ENCODE measurements at places on chromosomes 1 and 21.

GRCh38 chr1:228212415-228212965 lies 4.6 kb downstream of the OBSCN start:
- DNase-seq: peak; percentile 17

DNA sequence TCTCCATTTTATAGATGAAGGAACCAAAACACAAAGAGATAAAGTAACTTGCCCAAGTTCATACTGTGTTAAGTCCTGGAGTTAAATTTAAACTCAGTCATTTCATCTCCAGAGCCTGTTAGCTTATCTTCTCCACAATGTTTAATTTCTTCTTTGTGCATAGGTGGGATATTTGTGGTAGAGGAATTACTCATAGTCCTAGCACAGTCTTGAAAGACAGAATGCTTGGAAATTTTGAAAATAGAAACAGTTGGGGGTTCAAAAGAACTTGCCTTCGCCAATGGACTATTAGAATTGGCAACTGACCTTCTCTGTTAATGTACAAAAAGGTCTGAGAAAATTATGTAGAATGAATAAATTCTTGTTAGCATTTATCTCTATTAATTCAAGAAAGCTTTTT lies 832.0 kb upstream of the PRMT6 start:
- DNase-seq: no peak

DNA sequence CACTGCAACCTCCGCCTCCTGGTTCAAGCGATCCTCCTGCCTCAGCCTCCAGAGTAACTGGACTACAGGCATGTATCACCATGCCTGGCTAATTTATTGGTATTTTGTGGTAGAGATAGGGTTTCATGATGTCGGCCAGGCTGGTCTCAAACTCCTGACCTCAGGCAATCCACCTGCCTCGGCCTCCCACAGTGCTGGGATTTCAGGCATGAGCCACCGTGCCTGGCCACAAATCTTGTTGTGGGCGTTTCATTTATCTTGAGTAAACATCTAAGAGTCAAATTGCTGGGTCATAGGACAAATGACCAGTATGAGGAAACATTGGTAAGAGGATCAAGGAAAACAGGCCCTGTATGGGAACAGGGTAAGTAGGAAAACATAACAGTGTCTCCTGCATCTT lies 17.9 kb downstream of the TMEM200B start:
- no peak for DNase-seq

GRCh38 chr21:45010096-45010495 lies 64.3 kb upstream of the ADARB1 start:
- DNase-seq: no peak

DNA sequence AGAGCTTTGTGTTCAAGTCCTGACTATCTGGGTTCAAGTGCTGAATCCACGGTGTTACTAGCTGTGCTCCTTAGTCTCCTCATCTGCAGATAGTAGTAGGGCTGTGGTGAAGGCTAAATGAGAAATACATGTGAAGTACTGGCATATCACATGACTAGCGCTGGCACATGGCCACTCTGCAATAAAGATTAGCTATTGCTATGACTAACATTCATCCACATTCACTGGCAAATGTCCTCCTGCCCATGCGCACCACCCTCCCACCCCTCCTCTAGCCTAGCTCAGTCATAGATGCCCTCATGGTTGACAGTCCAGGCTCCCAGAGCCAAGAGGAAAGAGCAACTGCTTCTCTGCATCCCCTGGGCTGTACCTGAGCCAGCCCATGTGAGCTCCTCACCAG lies 8.5 kb upstream of the COL8A2 start:
- DNase-seq: no peak

DNA sequence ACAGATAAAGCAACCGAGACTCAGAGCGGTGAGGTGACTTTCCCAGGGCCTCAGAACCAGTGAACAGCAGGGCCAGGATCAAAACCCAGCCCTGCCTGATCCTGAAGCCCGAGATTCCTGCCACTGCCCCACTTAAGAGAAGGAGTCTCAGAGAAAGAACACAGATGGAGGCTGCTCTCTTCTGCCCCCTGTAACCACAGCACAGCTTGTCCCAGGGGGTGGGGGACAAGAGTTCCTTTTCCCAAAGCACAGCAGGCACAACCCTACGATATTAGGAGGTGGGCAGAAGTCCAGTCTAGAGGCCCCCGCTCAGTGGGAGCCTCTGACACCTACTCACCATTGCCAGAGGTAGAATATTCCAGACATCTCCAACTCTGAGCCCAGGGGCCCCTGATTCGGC lies 24.0 kb upstream of the VWA5B1 start:
- DNase-seq: no peak

GRCh38 chr21:31802331-31802730 lies 70.4 kb upstream of the SCAF4 start:
- no peak for DNase-seq

DNA sequence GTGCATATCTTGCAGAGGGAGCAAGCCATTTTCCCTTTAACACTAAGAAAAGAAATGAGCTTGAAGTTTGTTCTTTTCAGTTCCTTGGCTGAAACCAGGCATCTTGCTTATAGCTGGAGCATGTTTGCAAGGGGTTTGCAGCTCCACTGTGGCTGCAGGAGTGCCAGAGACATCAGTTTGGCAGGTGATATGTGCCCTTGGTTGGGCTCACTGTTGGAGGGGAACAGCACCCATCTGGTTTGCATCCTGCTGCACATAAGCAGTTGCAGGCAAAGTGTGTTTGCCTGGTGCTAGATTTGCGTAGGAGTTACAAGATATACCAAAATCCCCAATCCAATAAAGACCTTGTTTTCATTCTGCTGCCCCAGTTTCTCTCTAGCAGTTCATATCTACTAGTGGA lies 47.8 kb upstream of the IKBKE start:
- DNase-seq: no peak

All from memory B cell (primary cell).